ENCODE measurements at places on chromosomes 7 and 10. TPM values are rescaled to one million over a fixed set of nuclear protein-coding genes. Genes with fewer than 3 reads are reported as not detected.

Gene AGMO
- not detected for total RNA-seq

Gene AQP1
- total RNA-seq: 517 TPM

Gene SCART1
- total RNA-seq: 0.22 TPM

DNA sequence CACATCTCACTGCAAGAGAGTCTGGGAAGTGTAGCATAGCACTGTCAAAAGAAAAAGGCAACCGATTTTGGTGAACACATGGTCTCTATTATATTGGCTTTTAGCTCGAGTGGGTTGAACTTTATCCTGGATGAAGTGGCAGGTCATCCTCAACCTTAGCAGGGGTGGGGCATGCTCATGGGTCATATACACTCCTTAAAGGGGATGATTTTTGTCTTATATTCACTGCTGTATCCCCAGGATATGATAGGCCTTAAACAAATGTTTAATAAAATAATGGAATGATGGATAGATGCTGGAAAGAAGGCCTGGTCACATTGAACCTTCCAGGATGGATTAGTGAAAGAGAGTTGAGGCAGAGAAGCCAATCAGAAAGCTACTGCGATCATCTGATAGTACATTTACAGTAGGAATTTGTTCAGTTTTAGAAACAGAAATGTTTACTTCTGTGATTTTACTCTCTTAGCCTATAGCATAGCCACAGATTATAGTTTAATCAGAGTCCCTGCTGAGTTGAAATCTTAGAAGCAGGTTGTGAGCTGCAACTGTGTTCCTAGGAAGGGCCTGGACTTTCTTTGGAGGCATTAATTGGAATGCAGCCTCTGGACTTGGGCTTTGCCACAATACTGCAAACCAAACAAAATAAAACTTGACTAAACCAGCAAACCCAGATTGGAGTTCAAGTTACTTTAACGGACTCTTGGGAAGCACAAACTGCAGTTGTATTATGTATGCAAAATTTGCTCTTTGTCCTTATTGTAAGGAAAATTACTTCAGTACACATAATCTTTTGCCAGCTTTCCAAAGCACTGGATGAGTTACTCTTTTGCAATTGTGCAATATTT lies 138.3 kb downstream of the BMPER start:
- no peak for DNase-seq

GRCh38 chr10:102758240-102758932 lies 14.6 kb downstream of the WBP1L start:
- DNase-seq: no peak

DNA sequence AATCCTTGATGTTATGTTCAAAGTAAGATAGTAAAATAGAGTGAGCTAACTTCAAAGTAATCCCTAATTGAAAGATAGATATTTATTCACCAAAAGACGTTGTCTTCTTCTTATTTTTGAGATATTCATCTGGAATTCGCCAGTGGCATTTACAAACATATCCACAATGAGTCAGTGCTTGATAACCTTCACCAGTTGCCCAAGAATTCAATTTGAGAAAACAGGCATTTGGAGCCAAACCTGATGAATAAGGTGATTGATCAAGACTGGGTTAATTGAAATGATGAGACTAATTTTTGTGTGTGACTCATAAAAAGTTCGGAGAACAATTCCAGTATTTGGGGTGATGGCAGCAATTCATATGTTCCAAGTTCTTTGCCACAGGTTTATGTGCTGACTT lies 344.0 kb downstream of the ARL4A start:
- no peak for DNase-seq

- no peak for DNase-seq
Observed at GRCh38 chr10:33476757-33477273, 142.3 kb upstream of the NRP1 start.

DNA sequence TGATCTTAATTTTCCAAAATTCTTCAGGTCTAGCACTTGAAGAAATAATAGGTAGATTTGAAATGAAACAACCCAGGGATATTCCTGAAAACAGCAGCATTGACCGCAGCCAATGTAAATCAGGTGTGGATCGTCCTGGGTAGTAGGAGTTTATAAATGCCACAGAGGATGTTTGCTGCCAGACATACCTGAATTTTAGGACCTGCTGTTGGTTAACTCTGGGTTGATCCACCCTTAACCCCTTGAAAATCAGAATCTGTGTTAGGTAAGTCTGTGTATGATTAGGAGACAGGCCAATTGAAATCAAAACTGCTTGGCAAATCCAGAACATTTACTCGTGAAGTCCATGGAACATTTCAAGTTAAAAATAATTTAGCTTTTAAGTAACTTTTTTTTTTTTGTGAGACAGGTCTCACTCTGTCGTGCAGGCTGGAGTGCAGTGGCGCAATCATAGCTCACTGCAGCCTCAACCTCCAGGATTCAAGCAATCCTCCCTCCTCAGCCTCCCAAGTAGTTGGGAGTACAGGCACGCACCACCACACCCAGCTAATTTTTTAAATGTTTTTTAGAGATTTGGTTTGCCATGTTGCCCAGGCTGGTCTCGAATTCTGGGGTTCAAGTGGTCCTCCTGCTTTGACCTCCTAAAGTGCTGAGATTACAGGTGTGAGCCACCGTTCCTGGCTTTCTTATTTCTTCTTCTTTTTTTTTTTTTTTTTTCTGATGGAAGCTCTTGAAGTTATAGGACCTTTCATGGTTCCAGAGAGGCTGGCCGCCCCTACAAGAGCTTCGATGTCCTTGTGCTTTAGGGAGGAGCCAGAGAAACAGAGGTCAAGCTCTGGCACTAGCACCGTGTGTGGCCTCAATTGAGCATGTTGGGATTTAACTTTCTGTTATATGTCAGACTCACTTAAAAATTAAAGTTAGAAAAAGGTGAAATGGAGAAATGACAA lies 2.0 kb downstream of the POR start:
- DNase-seq: no peak
